ENCODE measurements at places on chromosomes 6 and 20. TPM values are rescaled to one million over a fixed set of nuclear protein-coding genes. Genes with fewer than 3 reads are reported as not detected.
A peak's percentile ranks its signal among the peaks of the same experiment; 100 is the strongest.

- no peaks in the 10 kb centered on the region for H3K36me3 ChIP-seq
- H3K4me3 ChIP-seq: peak overlapping the region; percentile 67
- no peaks in the 10 kb centered on the region for H3K27me3 ChIP-seq
These were observed 1.0 kb upstream of the E2F3 start for GRCh38 chr6:20400456-20401204.

GRCh38 chr6:44636561-44637248, 249.2 kb downstream of the CDC5L start:
- H3K36me3 ChIP-seq: no peaks in the 10 kb centered on the region
- no peaks in the 10 kb centered on the region for H3K27me3 ChIP-seq
- H3K27ac ChIP-seq: no peak overlapping the region
- H3K4me3 ChIP-seq: no peak overlapping the region
- no peaks in the 10 kb centered on the region for H3K4me1 ChIP-seq
- DNase-seq: peak; percentile 46

GRCh38 chr6:72784071-72784470, 162.2 kb downstream of the KCNQ5 start:
- no peaks in the 10 kb centered on the region for H3K4me1 ChIP-seq
- H3K36me3 ChIP-seq: no peaks in the 10 kb centered on the region
- no peak for DNase-seq

- no peak overlapping the region for H3K27ac ChIP-seq
- H3K4me1 ChIP-seq: peaks cover 24% of the 10 kb centered on the region
- DNase-seq: no peak
- no peaks in the 10 kb centered on the region for H3K36me3 ChIP-seq
- H3K27me3 ChIP-seq: no peaks in the 10 kb centered on the region
These were observed 27.7 kb downstream of the PHF3 start for GRCh38 chr6:63663147-63663955.

- no peaks in the 10 kb centered on the region for H3K4me1 ChIP-seq
- no peaks in the 10 kb centered on the region for H3K36me3 ChIP-seq
- H3K4me3 ChIP-seq: no peak overlapping the region
- DNase-seq: no peak
- no peak overlapping the region for H3K27ac ChIP-seq
These were observed 232.8 kb upstream of the EXOC2 start for GRCh38 chr6:925656-926213.

DNA sequence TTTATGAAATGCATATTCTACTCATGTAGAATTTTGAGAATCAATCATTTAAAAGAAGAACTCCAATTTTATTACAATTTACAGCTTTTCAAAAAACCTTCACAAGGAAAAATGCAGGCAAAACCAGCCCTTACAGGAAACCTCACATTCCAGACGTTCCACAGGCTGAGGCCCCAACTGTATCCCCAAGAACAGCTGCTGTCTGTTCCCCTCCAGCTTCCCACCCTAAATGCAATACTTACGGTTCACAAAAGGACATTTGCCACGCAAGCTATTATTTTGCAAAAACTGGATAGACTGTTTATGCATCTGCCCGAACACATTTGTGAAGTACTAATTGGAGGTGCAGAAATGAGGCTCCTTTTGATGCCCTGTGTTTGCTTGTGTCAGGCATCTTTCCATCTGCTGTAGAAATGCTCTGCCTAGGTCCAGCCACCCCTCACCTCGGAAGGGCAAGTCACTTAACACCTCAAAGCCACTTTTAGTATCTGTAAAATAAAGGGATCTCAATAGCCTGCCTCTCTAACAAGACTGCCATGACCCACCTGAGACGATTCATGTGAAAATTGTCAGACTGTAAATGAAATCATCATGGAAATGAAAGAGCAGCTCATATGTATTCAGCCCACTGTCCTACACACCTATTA, 26.5 kb downstream of the PDE10A start:
- H3K36me3 ChIP-seq: no peaks in the 10 kb centered on the region
- DNase-seq: no peak
- H3K4me1 ChIP-seq: no peaks in the 10 kb centered on the region
- no peak overlapping the region for H3K4me3 ChIP-seq

The CST5 gene
- 0.81 TPM for total RNA-seq

The TFAP2D gene
- not detected for total RNA-seq

All from upper lobe of left lung (tissue), 6 donors.